ENCODE measurements at places on chromosomes 5 and 9.

DNA sequence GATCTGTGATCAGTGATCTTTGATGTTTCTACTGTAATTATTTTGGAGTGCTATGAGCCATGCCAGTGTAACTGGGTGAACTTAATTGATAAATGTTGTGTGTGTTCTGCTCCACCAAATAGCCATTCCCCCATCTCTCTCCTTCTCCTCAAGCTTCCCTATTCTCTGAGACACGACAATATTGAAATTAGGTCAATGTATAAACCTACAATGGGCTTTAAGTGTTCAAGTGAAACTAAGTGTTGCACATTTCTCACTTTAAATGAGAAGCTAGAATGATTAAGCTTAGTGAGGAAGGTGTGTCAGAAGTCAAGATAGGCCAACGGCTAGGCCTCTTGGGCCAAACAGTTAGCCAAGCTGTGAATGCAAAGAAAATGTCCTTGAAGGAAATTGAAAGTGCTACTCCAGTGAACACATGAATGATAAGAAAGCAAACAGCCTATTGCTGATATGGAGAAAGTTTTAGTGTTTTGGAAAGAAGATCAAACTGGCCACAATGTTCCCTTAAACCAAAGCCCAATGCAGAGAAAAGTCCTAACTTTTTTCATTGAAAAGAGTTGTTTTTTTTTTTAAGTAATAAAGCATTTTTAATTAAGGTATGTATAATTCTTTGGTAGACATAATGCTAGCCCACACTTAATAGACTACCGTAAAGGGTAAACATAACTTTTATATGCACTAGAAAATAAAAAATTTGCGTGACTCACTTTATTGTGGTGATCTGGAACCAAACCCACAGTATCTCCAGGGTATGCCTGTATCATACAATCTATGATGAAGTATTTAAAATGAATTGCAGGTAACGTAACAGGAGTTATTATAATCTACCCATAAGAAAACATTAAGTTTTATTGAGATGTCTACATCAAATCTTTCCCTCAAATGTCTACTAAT lies 42.5 kb upstream of the ALDH1A1 start:
- DNase-seq = no peak

GRCh38 chr9:83630938-83631457 lies 8.1 kb downstream of the IDNK start:
- no peak for DNase-seq

DNA sequence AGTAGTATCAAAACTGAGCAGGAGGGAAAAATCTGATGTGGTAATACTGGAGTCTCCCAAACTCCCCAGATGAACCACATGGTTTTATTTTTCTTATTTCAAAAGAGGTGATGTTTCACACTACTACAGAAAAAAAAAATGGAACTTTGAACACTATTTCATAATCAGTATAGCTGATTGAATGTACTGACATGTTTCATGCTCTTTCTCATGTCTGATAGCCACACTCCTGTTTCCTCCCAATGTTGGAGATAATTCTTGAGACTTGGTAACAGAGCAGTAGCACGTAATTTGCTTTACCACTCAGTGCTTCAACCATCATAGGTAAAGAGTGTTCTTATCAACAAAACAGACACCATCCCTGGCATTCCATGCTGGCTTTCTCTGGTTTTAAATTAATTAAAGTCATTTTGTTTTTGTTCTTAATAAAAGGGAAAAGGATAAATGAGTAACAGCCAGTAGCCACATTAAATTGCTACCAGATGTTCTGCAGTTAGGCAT lies 85.2 kb downstream of the MUSK start:
- DNase-seq = no peak

DNA sequence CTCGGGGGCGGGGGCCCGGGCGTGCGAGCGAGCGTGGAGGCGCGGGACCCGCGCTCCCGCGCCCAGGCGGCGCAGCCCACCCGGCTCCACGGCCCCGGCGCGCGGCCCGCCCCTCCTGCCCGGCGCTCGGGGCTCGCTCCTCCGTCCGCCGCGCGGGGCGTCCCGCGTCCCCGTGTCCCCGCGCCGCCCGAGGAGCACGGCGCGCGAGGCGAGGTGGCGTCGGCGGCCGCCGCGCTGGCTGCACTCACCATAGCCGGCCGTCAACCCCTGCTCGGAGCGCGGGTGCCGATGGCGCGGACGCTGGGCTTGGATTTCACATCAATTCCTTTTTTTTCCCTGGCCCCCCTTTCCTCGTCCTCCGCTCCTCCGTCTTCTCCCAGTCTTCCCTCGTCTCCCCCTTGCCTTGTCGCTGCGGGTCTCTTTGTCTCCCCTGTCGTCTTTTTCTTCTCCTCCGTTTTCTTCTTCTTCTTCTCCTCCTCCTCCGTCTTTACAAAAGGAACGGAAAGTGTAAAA lies 494 bp downstream of the PTCH1 start:
- no peak for DNase-seq

GRCh38 chr5:149765932-149766331 lies 35.8 kb downstream of the PPARGC1B start:
- DNase-seq = no peak

- DNase-seq = no peak
Measured at GRCh38 chr9:97570899-97571298, 62.3 kb downstream of the TSTD2 start.

- no peak for DNase-seq
Measured at GRCh38 chr5:157245476-157245875, 20.4 kb upstream of the CYFIP2 start.

DNA sequence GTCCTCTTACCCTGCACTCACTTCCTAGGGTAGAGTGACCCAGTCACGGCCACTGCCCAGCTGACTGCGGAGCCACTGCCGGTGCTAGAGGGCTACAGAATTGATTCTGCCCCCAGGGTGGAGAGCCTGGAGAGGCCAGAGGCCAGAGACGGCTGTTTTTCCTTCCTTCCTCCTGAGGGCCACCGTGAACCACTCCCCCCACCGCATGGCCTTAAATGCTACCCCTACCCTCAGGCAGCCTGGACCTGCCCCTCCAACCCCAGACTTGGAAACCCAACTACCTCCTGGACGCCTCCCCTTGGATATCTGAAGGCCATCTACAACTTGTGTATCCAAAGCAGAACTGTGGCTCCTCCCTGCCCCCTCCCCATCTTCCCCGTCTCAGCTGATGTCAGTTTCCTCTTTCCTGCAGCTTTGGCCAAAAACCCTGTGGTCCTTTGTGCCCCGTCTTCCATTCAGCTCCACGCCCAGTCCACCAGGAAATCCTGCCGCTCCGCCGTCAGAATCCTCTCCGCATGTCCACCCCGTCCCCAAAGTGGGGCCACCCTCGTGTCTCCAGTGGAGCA lies 16.3 kb downstream of the SH2D3C start:
- DNase-seq = no peak

GRCh38 chr9:128785427-128785826 lies 1.6 kb upstream of the TBC1D13 start:
- DNase-seq = no peak

DNA sequence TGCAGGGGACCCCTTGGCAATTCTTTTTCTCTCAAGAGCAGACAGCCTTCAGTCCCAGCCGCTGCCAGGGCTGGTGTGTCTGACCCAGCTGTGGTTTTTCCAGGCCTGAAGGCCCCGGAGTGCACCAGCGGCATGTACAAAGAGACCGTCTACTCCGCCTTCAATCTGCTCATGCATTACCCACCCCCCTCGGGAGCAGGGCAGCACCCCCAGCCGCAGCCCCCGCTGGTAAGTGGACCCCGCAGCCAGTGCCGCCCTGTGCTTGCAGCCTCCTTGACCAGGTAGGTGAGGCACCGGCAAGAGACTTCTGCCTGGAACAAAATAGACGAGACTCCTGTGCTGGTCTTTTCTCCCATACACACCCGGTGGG lies 1.3 kb downstream of the TCF7 start:
- DNase-seq = no peak

DNA sequence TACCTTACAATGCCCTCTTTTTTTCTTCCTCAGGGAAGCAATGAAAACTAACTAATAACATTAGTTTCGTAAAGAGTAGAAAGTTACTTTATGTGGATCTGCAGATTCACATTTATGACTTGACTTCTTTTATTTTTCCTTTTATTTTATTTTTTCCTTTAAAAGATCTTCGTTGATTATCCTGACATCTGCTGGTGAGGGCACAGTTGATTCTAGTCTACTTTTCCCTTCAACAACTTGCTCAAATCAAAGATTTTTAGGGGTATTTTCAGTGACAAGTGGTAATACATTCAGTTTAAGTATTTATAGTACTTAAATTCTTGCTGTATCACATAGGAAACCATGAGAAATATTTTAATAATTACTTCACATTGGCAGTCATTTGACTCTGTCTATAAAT lies 4.9 kb downstream of the EDIL3 start:
- DNase-seq = no peak

- DNase-seq = peak; percentile 66
Measured at GRCh38 chr5:157651623-157652376, 438 bp downstream of the SOX30 start.

GRCh38 chr5:76535577-76535976 lies 87.6 kb downstream of the F2RL2 start:
- DNase-seq = no peak

- no peak for DNase-seq
Measured at GRCh38 chr5:125558466-125558865, 812.0 kb upstream of the ZNF608 start.

DNA sequence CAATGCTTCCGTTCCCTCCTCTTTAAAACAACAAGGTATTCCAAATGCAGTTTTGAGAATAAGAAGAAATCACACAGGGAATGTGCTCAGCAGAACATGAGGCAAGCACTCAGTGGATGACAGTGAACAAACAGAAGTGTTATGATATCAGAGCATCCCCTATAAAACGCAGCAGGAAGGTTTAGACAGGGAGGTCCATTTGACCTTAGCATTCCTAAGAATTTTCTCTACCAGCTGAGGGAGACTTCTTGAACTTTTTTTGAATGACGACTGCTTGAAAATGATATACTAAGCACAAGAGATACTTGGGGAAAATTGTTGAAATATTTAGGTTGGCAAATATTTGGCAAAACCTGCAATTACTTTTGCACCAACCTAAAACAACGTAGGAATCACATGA lies 3.9 kb downstream of the AMACR start:
- no peak for DNase-seq

DNA sequence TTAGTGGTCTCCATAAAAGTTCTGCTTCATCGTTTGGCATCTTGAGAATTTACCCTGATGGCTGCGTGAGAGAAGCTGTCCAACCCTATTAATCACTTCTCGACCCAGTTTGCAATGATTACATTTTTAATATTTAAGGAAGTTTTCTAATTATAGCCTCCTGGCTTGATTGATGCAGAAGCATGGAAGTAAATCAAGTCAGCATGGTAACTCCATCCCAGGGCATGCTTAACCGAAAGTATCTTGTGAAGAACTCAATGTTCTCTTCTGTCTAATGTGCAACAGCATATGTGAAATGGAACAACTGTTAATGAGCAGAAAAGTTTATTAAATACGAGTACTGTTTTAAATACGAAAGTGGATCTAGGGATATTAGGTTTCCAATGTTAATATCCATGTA lies 278.9 kb upstream of the CD180 start:
- DNase-seq = no peak

- no peak for DNase-seq
Measured at GRCh38 chr9:102434545-102434944, 560.6 kb upstream of the CYLC2 start.

- DNase-seq = no peak
Measured at GRCh38 chr5:28275931-28276330, 1237.5 kb upstream of the CDH9 start.

- no peak for DNase-seq
Measured at GRCh38 chr9:109537288-109537687, 39.2 kb upstream of the PTPN3 start.

DNA sequence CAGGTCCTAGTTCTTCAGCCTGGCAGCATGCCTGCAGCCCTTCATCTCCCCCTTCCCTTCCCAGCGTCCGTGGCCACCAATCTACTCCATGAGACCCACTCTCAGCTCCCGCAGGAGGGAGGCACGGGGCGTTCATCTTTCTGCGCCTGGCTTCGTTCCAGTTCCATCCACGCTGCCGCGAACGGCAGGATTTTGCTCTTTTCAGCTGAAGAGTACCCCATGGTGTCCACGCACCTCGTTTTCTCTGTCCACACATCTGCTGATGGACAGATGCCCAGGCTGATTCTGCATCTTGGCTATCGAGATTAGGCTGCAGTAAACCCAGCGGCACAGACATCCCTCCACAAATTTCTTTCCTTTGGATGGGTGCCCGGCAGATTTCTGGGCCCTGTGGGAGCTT lies 30.5 kb upstream of the NKD2 start:
- DNase-seq = no peak

DNA sequence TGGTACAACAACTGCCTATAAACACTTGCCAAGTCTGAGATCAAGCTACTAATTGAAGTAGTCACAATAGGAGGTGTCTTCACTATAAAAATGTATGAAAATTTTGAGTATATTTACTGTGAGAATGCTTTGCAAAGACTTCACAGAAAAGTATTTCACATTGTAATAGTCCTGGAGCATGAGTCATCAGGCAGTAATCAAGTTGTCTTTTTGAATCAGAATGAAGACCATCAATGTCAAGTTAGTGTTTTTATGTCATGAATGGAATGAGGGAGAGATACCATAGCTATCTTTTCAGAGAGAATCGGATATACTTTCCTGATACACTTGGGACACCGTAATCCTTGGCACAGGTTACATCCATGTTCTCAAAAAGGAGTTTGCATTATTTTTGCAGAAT lies 466.9 kb upstream of the ARRDC3 start:
- DNase-seq = no peak

DNA sequence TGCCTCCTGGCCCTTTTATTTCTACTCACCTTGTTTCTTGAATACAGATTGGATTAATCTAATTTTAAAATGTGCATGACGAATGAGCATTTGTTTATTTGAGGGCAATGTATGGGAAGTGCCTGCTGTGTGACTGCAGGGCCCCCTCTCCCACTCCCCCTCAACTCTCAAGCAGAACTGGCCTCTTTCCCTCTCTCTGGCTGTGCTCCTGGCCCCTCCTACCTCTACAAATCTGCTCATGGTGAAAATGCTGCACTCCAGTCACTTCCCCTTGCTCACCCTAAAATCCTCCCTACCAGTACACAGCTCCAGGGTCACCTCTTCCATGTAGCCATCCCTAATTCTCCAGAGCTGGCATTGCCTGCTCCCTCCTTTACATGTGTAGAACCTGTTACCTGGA lies 17.2 kb upstream of the NDST1 start:
- DNase-seq = no peak

GRCh38 chr9:114505187-114506081 lies at the start of gene WHRN:
Gene WHRN (minus strand): TSS chr9:114505473. CDS start chr9:114504801, 672 bp downstream.
- peak; percentile 85 for DNase-seq

- DNase-seq = no peak
Measured at GRCh38 chr9:18037981-18038380, 436.0 kb upstream of the ADAMTSL1 start.

DNA sequence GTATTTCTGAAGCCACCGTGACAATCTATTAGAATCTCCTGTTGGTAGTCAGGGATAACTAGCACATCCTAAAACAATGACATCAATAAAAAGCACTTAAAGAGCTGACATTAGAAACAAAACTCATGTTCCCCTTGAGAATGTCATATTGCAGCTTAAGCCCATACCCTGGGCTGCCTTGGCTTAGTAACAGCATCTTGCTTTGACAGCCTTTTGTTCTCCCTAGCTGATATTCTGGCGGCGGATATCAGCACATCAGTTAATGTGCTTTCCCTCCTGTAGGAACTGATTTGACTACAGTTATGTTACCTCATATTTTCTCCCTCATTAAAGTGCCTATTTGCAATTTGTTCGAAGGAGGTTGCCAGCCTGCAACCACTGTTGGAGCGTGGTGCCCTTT lies 214.1 kb downstream of the CD180 start:
- DNase-seq = no peak

GRCh38 chr5:5738797-5739489 lies 316.5 kb downstream of the ICE1 start:
- no peak for DNase-seq
